Mesothelial cell of epicardium (in vitro differentiated cells): ENCODE measurements at places on chromosomes 6 and 20.

GRCh38 chr6:108805611-108806167 is 42.5 kb upstream of the ARMC2 start:
- H3K27ac ChIP-seq = peak overlapping the region; percentile 40
- no peak for DNase-seq
- peaks cover 13% of the 10 kb centered on the region for H3K4me1 ChIP-seq
- no peaks in the 10 kb centered on the region for H3K27me3 ChIP-seq
- no peaks in the 10 kb centered on the region for H3K36me3 ChIP-seq

DNA sequence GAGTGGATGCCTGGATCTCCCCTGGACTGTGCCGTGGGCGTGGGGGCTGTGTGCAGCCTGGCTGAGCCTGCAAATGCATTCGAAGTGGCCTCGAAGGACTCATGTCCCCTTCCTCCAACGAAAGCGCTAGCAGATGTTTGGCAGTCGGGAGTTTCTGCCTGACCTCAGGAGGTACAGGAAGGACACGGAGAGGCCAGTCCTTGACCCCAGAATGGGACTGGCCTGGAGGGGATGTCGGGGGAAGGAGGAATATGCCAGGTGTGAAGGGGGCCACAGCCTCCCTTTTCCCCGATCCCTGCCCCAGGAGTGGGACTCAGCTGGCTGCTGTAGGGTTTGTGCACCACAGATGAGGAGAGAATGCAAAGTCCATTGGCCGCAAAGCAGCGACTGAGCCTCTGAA is 45.6 kb downstream of the APCDD1L start:
- H3K36me3 ChIP-seq = no peaks in the 10 kb centered on the region
- no peak overlapping the region for H3K4me3 ChIP-seq
- peaks cover 16% of the 10 kb centered on the region for H3K4me1 ChIP-seq
- no peak for DNase-seq

- H3K27me3 ChIP-seq = no peaks in the 10 kb centered on the region
- H3K4me3 ChIP-seq = no peak overlapping the region
- H3K27ac ChIP-seq = peak overlapping the region; percentile 31
- H3K4me1 ChIP-seq = peaks cover 18% of the 10 kb centered on the region
Measured at GRCh38 chr6:73079978-73080377, 145.3 kb downstream of the KHDC1L start.

GRCh38 chr6:24851086-24851485 is 52.4 kb upstream of the ARMH2 start:
- no peak for DNase-seq
- H3K4me3 ChIP-seq = no peak overlapping the region
- no peaks in the 10 kb centered on the region for H3K36me3 ChIP-seq
- no peaks in the 10 kb centered on the region for H3K27me3 ChIP-seq
- H3K27ac ChIP-seq = no peak overlapping the region

DNA sequence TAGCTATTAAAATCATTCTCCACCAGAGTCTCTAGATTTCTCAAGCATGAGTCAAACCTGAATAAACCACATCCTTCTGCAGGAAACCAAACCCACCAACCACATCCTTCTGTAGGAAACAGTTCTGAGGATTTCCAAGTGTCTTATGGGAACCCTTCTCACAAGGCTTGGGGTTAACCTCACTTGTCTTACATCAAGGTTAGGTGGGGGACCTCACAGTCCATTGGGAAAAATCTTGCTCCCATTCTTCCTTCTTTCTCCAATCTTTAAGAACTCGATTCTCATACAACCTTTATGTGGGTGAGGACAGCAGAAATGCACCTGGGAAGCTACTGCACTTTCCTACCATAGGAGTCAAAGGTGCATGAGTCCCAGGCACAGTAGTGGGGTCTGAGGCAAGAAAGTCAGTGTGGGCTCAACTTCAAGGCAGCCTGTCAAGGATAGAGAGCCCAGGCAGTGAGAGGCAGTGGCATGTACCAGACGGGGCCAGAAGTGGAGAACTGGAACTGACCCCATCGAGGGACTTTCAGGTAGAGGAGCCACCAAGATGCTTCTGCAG is 114.5 kb downstream of the SLC22A3 start:
- H3K4me3 ChIP-seq = no peak overlapping the region
- H3K36me3 ChIP-seq = no peaks in the 10 kb centered on the region
- DNase-seq = no peak
- no peak overlapping the region for H3K27ac ChIP-seq
- peaks cover 2% of the 10 kb centered on the region for H3K27me3 ChIP-seq

DNA sequence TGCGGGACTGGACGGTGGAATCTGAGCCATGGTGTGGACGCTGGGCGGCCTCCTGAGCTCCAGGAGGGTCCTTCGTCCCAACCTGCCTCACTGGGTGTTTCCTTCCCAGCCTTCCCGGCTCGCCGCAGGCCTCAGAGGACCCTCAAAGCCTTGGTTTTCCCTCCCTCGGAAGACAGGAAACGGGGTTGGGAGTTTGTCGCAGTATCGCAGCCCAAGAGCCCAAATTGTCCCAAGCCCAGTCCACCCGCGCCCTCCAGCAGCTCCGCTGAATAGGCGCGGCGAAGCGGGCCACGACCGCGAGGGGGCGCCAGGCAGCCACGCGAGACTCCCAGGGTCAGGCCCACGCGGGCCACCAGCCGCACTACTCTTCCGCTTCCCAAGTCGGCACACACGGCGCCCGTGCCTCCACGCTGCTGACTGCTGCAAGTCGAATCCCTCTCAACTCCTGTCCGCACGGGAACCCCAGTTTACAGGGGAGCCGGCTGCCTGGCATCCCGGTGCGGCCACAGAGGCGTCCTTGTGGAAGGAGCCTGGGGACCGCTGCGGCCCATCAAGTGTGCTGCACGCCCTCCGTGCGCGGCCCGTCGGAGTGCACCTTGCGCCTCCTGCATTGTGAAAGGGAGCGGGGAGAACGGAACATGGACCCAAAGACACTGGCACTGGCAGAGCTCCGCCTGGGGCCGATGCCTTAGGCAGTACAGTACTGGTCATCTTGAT is 40.4 kb upstream of the HMGA1 start:
- H3K27ac ChIP-seq = no peak overlapping the region
- peak; percentile 88 for DNase-seq
- peak overlapping the region; percentile 67 for H3K4me3 ChIP-seq
- H3K27me3 ChIP-seq = peaks cover 11% of the 10 kb centered on the region
- H3K36me3 ChIP-seq = no peaks in the 10 kb centered on the region
- H3K4me1 ChIP-seq = peaks cover 3% of the 10 kb centered on the region

GRCh38 chr6:154266560-154267099 is 90.0 kb downstream of the IPCEF1 start:
- no peak overlapping the region for H3K27ac ChIP-seq
- no peaks in the 10 kb centered on the region for H3K27me3 ChIP-seq
- H3K4me1 ChIP-seq = no peaks in the 10 kb centered on the region
- H3K36me3 ChIP-seq = peaks cover 1% of the 10 kb centered on the region
- no peak for DNase-seq

GRCh38 chr6:1315560-1316386 is 3.9 kb downstream of the FOXQ1 start:
- peaks cover 2% of the 10 kb centered on the region for H3K36me3 ChIP-seq
- peak overlapping the region; percentile 34 for H3K4me3 ChIP-seq
- H3K27ac ChIP-seq = no peak overlapping the region
- peaks cover 61% of the 10 kb centered on the region for H3K27me3 ChIP-seq
- peaks cover 20% of the 10 kb centered on the region for H3K4me1 ChIP-seq

DNA sequence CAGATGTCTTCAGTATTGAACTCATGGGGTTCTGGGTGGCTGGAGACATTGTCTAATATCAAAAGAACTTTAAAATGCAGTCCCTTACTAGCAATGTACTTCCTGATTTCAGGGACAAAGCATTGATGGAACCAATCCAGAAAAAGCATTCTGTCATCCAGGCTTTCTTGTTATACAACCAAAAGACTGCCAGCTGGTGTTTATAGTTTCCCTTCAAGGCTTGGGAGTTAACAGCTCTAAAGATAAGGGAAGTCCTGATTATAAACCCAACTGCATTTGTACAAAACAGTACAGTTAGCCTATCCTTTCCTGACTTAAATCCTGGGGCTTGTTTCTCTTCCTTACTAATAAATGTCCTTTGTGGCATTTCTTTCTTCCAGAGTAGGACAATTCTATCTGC is 160.0 kb downstream of the COL21A1 start:
- H3K4me1 ChIP-seq = peaks cover 14% of the 10 kb centered on the region
- H3K4me3 ChIP-seq = no peak overlapping the region
- DNase-seq = no peak

- peaks cover 21% of the 10 kb centered on the region for H3K4me1 ChIP-seq
- H3K36me3 ChIP-seq = no peaks in the 10 kb centered on the region
- no peaks in the 10 kb centered on the region for H3K27me3 ChIP-seq
- no peak overlapping the region for H3K4me3 ChIP-seq
- peak overlapping the region; percentile 33 for H3K27ac ChIP-seq
Measured at GRCh38 chr20:17841751-17842215, 126.8 kb downstream of the SNX5 start.

- no peak overlapping the region for H3K4me3 ChIP-seq
- H3K27me3 ChIP-seq = no peaks in the 10 kb centered on the region
- H3K36me3 ChIP-seq = peaks cover 22% of the 10 kb centered on the region
- DNase-seq = no peak
- no peaks in the 10 kb centered on the region for H3K4me1 ChIP-seq
- H3K27ac ChIP-seq = no peak overlapping the region
Measured at GRCh38 chr6:158153576-158153975, 14.5 kb downstream of the SERAC1 start.

DNA sequence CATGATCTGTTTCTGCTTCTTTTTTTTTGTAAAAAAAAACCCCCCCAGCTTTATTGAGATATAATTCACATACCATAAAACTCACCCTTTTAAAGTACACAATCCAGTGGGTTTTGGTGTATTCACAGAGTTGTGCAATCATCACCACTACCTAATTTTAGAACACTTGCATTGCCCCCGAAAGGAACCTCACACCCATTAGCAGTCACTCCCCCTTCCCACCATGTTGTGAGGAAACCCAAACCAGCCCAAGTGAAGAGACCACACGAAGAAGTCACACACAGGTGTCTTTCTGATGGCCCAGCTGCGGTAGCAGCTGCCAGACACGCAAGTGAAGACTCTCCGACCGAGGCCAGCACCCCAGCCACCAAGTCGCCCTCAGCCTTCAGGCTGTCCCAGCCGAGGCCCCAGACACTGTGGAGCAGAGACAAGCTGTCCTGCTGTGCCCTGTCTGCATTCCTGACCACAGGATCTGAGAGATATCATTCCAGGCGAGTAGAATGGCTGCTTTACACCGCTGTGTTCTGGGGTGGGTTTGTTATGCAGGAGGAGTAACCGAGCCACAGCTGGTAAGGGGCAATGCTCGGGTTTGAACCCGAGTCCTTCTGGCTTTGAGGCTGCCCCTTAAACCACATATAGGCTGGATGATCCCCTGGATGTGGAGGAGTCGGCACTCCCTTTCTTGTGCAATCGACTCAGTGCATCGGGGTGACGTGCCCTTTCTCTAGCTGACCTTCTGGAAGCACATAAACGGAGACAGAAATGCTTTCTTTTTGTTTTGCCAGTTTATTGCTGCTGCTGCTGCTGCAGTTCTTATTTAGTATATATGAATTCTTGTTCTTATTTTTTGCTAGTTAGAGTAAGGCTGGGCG is 59.1 kb upstream of the PTPN1 start:
- peak overlapping the region; percentile 7 for H3K4me3 ChIP-seq
- peak overlapping the region; percentile 16 for H3K27ac ChIP-seq
- no peak for DNase-seq
- H3K27me3 ChIP-seq = no peaks in the 10 kb centered on the region
